ENCODE measurements at places on chromosomes 2 and 18. TPM values are rescaled to one million over a fixed set of nuclear protein-coding genes. Genes with fewer than 3 reads are reported as not detected.

PROC gene
- 0.59 TPM for polyA plus RNA-seq

KYNU gene
- 0.15 TPM for polyA plus RNA-seq

CD8B2 gene
- polyA plus RNA-seq: 1.6 TPM

ATP6V1B1 gene
- polyA plus RNA-seq: 2.4 TPM

DNA sequence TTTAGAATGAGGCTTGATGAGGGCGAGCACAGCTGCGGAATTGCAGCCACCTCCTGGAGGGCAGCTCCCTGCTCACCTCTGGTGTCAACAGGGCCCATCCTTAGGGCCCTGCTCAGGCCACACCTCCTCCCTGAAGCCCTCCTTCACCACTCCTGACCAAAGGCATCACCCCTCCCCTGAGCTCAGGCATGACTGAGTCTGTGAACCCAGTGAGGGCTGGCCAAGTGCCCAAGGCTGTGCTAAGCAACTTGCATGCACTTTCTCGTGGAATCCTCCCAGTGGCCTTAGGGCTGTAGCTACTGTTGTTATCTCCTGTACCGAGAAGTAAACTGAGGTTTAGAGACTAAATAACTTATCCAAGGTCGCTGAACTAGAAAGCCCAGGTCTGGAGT, 101.7 kb downstream of the KLHL29 start:
- DNase-seq: no peak

DNA sequence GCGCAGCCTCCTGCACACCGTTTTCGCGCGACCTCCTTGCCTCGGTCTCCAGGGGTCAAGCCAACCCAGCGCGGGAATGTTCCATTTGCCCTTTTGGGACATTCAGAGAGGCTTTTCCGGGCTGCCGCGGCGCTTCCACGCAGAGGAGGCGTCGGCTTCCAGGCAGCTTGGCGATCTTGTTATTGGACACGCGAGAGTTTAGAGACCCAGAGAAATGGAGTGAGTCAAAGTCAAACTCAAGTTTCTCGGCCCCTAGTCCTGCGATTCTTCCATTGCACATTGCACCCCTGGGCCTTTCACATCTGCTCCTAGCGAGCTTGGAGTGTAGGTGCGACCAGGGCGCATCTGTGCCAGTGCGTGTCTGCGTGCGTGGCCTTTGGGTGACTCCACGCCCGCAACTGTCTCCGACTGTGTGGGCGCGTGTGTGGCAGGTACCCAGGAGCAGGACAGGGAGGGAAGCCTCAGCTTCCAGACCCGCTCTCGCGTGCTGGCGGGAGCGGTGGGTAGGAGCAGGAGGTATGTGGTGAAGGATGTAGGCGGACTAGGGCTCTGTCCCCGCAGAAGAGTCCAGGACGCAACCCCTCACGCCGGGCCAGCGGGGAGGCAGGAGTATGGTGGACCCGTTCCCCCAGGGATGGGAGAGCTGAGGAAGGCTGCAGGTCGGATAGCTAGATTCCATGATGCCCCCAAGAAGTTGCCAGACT, 13.5 kb downstream of the SIX3 start:
- no peak for DNase-seq

DNA sequence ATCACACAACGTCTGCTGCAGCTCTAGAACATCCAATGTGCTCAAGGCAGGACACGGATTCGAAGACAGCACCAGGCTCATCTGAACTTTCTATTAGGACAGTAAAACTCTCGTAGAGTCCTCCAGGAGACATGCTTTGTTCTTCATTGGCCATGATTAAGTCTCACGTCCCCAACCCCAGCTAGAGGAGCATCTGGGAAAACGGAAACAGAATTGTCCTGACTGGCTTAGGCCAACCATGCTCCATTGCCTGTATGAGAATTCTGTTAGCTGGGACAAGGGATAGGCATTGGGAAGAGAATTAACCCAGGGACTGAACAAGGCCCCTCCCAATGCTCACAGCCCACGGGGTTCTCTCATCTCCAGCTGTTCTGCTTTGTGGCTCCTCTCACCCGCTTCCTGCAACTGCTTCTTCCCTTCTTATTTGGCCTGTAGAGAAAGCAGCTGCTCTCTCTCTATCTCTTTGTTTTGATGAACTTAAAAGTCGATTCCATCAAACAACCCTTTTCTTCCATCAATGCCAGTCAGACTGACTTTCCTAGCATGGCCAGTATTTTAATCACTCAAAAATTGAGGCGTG, 75.6 kb downstream of the C1QL2 start:
- DNase-seq: no peak

SP140 gene
- polyA plus RNA-seq: not detected

DNA sequence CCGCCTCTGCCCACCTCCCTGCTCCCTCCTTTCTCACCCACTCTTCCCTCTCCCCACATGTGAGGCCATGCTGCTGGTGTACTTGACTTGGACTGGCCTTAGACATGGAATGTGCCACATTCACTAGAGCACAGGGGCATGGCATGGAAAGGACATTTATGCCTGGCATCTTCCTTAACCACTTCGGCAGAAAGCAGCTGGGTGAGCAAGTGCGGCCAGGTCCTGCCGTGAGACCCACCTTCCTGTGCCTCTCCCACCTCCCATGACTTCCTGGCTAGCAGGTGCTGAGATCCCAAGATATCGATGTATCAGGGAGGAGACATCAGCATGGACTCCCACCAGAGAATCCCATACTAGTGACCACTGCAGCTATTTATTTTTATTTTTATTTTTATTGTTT, 13.0 kb downstream of the GPR55 start:
- DNase-seq: no peak
